Amygdala (tissue), 56 donors: ENCODE measurements at places on chromosomes 13 and 19.

GRCh38 chr13:37163641-37164265 lies 58.3 kb upstream of the CSNK1A1L start:
- no peak for DNase-seq

GRCh38 chr13:31611214-31611613 lies 128.1 kb upstream of the RXFP2 start:
- DNase-seq = no peak

DNA sequence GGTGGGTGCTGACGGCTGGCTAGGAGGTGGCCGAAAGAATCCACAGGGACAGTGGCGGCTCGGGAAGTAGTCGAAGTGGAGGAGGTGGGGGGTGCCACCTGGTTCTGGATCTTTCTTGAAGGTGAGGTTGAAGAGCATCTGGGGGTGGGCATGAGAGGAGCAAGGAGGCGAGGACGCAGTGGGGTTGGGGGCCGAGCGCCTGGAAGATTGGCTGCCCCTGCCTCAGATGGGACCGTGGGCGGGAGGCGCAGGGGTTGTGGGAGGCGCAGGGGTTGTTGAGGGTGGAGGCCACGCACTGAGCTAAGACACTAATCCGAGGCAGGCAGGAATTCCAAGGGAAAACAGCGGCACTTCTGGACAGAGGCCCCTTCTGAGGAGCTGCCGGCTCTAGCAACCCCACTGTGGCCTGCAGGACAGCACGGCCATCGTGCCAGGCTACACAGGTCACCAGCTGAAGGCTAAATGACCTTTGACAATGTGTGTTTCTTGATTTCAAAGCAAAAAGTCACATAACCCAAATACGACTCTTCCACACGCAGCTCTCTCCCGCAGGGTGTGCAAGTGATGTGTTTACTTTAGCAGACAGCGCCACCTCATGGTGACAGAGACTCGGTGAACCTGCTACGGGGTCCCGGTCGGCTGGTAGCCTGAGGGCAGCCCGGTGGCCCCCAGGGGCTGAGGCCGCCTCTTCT lies 44.1 kb upstream of the RANBP3 start:
- peak; percentile 57 for DNase-seq

- no peak for DNase-seq
These were observed 670.5 kb upstream of the ARGLU1 start for GRCh38 chr13:107238262-107238981.

- no peak for DNase-seq
These were observed 33.2 kb upstream of the PEPD start for GRCh38 chr19:33554821-33555220.

GRCh38 chr13:101925731-101926130 lies 473.3 kb downstream of the ITGBL1 start:
- DNase-seq = no peak
